Skeletal muscle tissue (tissue), 5 donors: ENCODE measurements at places on chromosomes 12 and 14. TPM values are rescaled to one million over a fixed set of nuclear protein-coding genes. Genes with fewer than 3 reads are reported as not detected.

Gene SPATS2
- total RNA-seq: 19.8 TPM

Gene SLC38A4
- 4.7 TPM for total RNA-seq

Gene MIP
- not detected for total RNA-seq

Gene DACT1
- 32.4 TPM for total RNA-seq

Gene TMPRSS12
- not detected for total RNA-seq

Gene BTG1
- total RNA-seq: 26.1 TPM

Gene GPR84
- total RNA-seq: not detected

Gene TMED8
- 3.7 TPM for total RNA-seq

Gene ADAM21
- not detected for total RNA-seq

Gene GEMIN2
- 29.2 TPM for total RNA-seq

Gene POTEG
- not detected for total RNA-seq

Gene TAS2R46
- total RNA-seq: 3.1 TPM

Gene ERG28
- total RNA-seq: 2.1 TPM

Gene OVCH1
- under 0.01 TPM for total RNA-seq

Gene BRAP
- 12.0 TPM for total RNA-seq

Gene KRT72
- not detected for total RNA-seq

Gene PLXNC1
- 17.2 TPM for total RNA-seq

Gene PRH2
- not detected for total RNA-seq

Gene PMCH
- not detected for total RNA-seq

Gene GLT8D2
- 36.5 TPM for total RNA-seq

Gene MYO1H
- not detected for total RNA-seq
